ENCODE measurements at places on chromosomes 5 and 9. TPM values are rescaled to one million over a fixed set of nuclear protein-coding genes. Genes with fewer than 3 reads are reported as not detected.

Gene GABRA1
- polyA plus RNA-seq: 0.09 TPM

Gene CDKN2B-AS1
- polyA plus RNA-seq: 0.16 TPM

Gene CYSRT1
- 5.2 TPM for polyA plus RNA-seq

Gene COMMD10
- polyA plus RNA-seq: 53.9 TPM

Gene TNFSF15
- polyA plus RNA-seq: 4.9 TPM

Gene CTXN3
- polyA plus RNA-seq: not detected

Gene SLC36A3
- polyA plus RNA-seq: not detected

Gene GPR151
- polyA plus RNA-seq: not detected

Gene S1PR3
- 48.0 TPM for polyA plus RNA-seq

Gene TCF7
- polyA plus RNA-seq: 17.3 TPM

Gene SLC6A19
- polyA plus RNA-seq: 46.6 TPM

Gene PRDM12
- polyA plus RNA-seq: not detected

Gene OR1Q1
- not detected for polyA plus RNA-seq

DNA sequence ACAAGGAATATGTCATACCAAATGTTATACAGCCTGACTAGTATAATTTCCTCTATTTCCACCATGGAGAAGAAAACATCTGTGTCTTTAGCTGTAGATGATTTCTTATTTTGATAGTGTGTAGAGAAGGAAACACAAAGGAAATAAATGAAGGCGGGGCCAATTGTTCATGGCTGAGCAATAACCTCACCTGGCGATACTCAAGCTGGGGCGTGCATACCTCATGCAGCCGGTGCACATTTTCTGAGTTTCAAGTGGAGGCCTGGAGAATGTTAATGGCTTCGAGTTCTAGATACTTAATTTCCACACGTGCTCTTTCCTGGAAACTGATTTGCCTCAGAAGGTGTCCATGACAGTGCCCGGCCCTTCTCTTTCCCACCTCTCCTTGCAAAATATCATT, 127.4 kb upstream of the TAF11L2 start:
- DNase-seq: no peak

DNA sequence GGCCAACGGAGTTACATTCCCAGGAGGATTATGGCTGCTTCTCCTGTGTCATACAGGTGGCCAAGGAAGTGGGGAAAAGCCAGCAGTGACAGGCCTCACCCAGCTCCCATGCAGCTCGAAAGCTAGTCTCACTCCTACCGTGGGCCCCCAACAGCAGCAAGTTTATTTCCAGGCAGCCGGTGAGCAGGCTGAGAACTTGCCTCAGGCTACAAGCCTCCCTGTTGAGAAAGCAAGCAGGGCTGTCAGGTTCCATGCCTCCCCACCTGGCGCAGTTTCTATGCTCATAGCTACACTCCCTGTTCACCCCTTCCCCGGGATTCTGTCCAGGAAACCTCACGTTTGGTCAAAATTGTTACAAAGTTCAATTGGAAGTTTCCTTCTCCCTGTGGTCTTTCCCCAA, 27.5 kb upstream of the DNAH5 start:
- DNase-seq: no peak

DNA sequence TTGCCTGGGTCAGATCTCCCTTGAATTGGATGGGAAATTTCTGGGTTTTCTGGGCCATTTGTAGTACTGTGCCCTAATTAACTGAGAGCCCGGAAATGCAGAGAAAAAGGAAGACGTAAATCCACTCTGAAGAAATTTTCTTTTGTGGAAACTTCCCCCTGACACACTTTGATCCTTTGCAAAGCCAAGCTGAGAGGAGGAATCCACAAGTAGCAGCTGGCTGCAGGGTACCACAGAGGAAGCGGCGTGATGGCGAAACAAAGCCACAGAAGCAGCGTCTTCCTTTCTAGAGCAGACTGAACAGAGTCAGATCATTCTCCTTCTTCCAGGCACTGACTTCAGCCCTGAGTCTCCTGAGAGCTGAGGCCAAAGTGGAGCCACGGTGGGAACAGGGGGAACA, 47.1 kb upstream of the ZNF354A start:
- no peak for DNase-seq

DNA sequence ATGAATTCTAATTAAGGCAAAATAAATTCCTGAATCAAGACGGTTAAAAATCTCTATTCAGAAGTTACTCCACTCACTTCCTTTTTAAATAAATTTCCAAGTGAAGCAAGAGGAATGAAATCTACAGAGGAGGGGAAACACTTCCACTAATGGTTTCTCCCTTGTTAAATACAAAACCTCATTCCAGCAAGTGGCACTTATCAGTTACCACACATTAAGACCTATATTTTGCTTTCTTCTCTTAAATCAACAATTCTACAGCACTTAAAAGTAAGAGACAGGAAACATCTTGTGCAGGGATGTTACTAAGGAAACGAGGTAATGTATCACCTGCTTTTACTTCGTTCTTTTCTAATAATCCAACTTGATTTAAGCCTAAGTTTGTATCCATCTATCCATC, 172.6 kb downstream of the RAPGEF6 start:
- no peak for DNase-seq

DNA sequence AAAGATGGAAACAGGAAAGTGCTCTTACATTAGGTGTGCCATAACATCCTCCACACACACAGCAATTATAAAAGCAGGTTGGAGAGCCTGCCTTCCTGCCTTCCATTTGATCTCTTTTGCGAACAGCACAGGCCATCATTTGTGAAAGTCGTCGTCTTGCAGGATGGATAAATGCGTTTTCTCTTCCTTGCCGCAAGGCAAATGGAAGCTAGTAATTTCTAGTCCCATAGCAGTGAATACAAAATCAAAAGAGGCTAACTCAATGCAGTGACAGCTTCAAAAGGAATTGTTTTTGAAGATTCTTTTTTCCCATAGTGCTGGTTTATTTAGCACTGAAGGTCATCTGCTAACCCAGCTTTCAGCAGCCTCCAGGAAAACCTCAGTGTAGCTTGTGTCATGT, 178.8 kb downstream of the GIN1 start:
- DNase-seq: no peak

GRCh38 chr9:15131094-15131493, 175.9 kb downstream of the TTC39B start:
- DNase-seq: no peak

DNA sequence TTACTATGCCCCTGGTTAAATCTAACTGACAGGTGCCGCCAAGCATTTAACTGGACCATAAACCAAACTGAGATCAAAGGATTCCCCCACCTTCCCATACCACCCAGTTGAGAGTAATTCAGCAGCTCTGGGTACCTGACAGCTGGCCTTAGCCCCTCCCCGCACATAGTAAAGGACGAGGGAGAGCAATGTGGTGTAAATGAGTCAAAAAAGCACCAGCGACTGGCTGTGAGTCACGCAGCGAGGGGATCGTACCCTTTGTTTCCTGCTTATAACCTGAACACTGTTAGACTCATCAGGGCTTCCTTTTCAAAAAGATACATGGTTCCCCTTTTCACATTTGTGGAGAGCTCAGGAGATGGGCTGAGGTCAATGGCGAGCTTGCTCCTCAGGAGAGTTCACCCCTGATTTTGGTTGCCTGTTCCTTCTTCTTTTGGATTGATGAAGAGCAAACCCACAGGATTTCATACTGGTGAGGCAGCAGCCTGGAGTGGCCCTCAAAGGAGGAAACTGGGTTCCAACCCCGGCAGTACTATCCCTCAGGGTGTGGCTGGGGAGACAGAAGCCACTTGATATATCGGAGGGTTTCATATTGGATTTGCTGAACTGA, 71.5 kb downstream of the ANKRD33B start:
- DNase-seq: no peak

DNA sequence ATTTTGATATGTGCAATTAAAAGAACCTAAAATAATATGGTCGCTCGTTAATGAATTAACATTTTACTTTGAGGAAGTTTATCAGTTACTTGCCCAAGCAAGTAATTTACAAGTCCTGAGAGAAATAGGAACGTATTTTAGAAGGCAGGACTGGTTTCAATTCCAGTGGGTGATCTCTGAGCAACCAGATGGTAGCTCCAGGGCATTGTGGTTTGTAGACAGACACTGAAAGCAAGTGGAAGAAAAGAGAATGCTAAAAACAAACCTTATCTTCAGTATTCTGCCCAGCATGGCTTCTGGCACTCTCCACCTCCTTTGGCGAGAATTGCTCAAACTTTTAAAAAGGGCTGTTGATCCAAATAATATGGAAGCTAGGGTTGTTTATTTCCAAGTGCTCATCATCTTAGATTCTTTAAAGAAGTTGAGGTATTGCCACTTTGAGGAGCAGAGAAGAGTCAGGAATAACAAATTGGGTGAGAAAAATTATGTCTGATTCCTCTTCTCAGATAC, 31.8 kb upstream of the ERAP2 start:
- no peak for DNase-seq

DNA sequence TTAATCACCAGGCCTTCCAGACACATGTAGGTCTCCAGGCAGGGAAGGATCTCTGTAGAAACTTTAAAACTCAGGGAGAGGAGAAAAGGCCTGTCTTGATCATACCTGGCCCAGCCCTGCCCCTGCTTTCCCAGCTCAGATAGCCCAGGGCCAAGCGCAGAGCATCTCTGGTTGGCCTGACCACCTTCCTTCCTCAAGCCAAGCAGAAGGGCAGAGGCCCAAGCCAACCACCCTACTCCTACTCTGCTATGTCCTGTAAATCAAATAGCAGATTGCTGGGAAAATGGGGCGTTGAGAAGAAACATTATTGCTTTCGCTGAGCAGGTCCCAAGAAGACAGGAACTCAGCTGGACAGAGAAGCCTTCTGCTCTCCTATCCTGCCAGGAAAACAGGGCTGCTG, 14.3 kb downstream of the ENHO start:
- no peak for DNase-seq

GRCh38 chr5:88736494-88736893, 146.5 kb downstream of the MEF2C start:
- no peak for DNase-seq

DNA sequence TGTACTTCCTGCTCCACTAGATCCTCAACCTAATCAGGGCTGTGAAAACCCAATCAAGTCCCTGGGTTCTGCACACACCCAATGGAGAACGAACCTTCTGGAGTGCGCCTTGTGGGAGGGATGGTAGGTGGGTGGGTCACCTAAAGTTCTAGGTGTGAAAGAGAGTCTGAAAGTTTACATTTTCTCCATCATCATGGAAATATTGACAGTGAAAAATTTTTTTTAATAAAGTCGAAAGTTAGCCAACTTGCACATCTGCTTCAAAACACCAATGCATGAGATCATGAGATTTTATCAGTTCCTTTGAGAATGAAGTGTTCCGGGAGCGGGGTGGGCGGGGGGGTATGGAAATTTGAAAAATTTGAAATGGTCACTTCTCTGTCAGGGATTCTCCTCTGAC, 21.7 kb downstream of the TAF11L14 start:
- no peak for DNase-seq

- DNase-seq: no peak
Observed at GRCh38 chr9:90795084-90795483, 6.5 kb upstream of the SYK start.

DNA sequence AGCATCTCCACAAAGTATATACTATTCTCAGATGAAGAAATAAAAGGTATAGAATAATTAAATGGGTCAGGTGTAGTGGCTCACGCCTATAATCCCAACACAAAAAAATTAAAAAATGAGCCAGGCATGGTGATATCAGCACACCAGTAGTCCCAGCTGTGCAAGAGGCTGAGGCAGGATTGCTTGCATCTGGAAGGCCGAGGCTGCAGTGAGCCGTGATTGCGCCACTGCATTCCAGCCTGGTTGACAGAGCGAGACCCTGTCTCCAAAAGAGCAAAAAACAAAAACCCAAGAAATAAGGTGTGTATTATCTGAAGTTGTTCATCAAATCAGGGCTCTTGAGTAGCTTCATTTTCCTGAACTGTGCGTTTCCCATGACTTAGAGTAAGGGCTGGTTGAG, 83.2 kb upstream of the MYO10 start:
- no peak for DNase-seq

DNA sequence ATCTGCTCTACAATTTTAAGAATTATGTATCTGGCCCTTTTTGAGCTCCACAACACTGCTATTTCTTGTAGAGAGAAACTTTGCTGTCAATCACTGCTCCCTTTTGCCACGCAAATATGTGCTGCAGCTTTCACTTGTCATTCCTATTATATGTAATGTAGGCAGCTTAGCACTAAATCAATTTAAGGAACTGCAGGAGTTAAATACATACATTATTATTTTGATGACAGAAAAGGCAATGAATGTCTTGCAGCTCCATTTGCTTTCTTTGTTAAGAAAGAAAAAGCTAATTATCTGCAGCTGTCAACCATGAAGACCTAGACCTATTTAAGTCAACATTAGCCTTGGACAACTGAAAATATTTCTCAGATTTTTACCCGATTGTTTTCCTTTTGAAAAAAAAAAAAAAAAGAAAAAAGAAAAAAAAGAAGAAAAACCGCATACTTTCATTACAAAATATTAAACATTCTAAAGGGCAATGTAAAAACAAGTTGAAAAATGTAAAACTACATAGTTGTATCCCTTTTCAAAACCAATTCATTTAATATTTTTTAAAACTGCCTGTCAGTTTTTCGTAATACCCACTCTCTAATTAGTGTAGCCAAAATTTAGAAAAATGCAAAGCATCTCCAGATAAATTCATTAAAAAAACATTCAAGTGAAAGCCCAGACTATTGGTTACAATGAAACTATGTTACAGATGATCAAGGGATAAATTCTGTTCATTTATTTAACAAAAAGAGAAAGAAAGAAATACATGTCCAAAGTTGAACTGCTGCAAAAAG, 57.2 kb downstream of the RFX3 start:
- no peak for DNase-seq

DNA sequence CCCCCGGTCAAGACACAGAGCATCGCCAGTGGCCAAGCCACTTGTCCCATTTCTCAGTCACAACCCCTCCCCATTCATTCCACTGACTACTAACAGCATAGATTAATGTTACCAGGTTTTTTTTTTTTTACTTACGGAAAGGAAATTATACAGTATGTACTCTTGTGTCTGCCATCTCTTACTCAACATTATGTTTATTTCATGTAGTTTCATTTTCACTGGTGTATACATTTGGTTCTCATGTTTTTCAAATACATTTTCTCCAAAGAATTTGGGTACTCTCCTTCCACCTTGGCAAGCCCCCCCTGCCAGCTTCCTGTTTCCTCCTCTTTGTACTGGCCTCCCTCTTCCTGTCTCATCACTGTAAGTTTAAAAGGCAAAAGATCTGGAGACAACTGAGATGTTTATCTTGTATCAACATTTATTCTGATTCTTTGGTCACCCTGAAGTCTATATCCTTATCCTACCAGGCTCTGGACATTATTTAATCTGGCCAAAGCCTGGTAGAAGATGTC, 207.3 kb downstream of the SAXO1 start:
- no peak for DNase-seq

GRCh38 chr9:81146684-81147337, 542.5 kb downstream of the TLE1 start:
- no peak for DNase-seq

- DNase-seq: no peak
Observed at GRCh38 chr5:2093859-2094615, 211.3 kb upstream of the IRX4 start.

- DNase-seq: no peak
Observed at GRCh38 chr9:82105729-82106128, 117.2 kb downstream of the SPATA31D1 start.

DNA sequence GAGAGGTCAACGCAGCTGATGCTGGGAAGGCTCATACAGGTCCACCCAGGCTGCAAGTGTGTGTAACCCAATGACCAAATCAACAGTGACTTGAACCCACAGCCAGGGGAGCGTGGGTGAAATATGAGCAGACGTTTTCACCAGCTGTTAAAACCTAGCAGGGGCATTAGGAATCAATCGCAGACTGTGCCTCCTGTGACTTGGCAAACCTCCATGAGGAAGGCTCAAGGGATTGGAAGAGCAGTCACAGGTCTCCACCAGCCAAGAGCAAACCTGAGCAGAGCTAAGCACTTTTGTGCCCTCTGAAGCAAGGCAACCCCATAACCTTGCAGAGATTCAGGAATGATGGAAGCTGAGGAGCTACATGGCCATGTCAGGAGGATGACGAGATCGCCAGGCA, 25.5 kb downstream of the INSYN2B start:
- no peak for DNase-seq

Measured in left renal cortex interstitium (tissue), 4 donors.